OCI-LY7 (cell line): ENCODE measurements at places on chromosomes 12 and 14.

- DNase-seq: no peak
Observed at GRCh38 chr12:27464220-27464554, 17.7 kb downstream of the SMCO2 start.

GRCh38 chr12:131448254-131448795 is 262.6 kb upstream of the SFSWAP start:
- no peak for DNase-seq

GRCh38 chr12:132069336-132069985 is 74.7 kb downstream of the DDX51 start:
- no peak for DNase-seq

DNA sequence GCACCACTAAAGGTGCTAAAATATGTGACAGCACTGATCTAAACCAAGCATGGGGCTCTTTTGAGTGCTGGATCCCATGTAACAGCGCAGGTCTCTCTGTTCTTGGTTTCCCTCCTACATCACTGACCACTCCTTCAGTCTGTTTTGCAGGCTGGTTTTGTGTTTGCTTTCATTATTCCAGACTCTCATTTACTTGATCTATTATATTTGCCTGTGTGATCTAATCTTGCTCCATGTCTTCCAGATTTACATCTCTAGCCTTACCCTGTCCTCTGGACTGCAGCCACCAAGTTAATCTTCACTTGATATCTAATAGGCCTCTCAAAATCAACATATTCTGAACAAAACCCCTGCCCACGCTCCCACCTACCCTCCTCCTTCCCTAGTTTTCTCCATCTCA is 8.6 kb downstream of the GLIPR1 start:
- DNase-seq: no peak

GRCh38 chr12:93601591-93601990 is 29.1 kb downstream of the SOCS2 start:
- no peak for DNase-seq

- no peak for DNase-seq
Observed at GRCh38 chr12:92175961-92176360, 30.3 kb upstream of the BTG1 start.

- DNase-seq: no peak
Observed at GRCh38 chr12:26443309-26443708, 247.9 kb downstream of the SSPN start.

DNA sequence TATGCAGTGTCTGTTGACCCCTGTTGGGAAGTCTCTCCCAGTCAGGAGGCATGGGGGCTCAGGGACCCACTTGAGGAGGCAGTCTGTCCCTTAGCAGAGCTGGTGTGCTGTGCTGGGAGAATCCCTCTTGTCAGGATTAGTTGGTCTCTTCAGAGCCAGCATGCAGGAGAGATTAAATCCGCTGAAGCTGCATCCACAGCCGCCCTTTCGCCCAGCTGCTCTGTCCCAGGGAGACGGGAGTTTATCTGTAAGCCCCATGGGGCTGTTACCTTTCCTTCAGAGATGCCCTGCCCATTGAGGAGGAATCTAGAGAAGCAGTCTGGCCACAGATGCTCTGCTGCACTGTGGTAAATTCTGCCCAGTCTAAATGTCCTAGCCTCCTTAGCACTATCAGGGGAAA is 13.1 kb upstream of the KLRC1 start:
- DNase-seq: no peak

DNA sequence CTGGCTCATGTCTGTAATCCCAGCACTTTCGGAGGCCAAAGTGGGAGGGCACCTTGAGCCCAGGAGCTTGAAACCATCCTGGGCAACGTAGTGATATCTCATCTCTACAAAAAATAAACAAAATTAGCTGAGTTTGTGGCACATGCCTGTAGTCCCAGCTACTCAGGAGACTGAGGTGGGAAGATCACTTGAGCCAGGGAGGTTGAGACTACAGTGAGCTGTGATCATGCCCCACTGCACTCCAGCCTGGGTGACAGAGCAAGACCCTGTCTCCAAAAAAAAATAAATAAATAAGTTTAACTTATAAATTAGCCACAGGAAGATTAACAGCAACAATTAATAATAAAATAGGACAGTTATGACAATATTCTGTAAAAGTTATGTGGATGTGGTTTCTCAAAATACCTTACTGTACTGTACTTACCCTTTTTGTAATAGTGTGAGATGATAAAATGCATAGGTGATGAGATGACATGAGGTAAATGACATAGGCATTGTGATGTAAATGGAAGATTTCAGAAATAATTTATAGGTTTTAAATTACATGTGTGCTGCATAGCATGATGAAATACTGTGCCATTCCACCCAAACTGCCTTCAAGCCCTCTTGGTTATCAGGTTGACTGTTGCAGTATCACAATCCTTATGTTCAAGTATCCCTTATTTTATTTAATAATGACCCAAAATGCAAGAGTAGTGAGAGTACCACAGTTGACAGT is 22.0 kb downstream of the USP15 start:
- no peak for DNase-seq

DNA sequence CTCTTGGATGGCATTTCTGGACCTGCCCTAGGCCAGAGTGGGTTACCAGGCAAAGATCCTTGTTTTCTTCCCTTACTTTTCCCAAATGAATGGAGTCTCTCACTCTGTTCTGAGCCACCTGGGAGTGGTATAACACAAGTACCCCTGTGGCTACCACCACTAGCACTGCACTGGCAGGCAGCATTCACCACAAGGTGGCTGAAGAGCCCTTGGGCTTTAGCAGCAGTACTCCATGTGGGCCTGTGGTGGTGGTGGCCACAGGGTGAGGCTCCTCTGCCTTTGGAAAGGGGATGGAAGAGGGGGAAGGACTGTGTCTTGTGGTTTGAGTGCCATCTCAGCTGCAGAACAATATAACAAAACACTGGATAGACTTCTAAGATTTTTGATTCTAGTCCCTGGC is 38.1 kb upstream of the LMNTD1 start:
- no peak for DNase-seq

- no peak for DNase-seq
Observed at GRCh38 chr12:112846619-112847018, 55.1 kb downstream of the RPH3A start.

DNA sequence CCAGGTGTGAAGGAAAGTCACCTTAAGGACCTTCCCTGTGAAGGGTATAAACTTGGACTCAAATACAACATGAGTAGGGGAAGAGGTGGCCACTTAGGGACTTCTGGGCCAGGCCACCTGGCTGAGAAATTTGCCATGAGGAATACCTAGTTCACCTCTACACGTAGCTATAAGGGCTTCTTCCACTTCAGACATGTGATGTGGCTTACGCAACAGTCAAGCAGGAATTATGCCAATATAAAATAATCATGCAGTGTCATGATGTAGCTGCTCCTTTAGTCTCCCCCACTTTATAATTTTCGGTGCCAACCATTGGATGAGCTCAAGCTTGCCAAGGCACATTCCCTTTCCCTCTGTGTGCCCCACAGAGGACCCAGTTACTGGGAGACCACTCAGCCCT is 166.6 kb upstream of the BCL2L14 start:
- no peak for DNase-seq
